ENCODE measurements at places on chromosomes 2 and 18. TPM values are rescaled to one million over a fixed set of nuclear protein-coding genes. Genes with fewer than 3 reads are reported as not detected.

- no peak for DNase-seq
- no peaks in the 10 kb centered on the region for H3K36me3 ChIP-seq
These were observed 22.9 kb upstream of the NCKAP5 start for GRCh38 chr2:133591164-133591563.

GRCh38 chr18:59961070-59961469 is 61.3 kb downstream of the PMAIP1 start:
- no peak overlapping the region for H3K27ac ChIP-seq
- peaks cover 8% of the 10 kb centered on the region for H3K27me3 ChIP-seq
- H3K36me3 ChIP-seq, result peaks cover 5% of the 10 kb centered on the region
- H3K4me3 ChIP-seq, result no peak overlapping the region

The PTPN18 gene
- 43.1 TPM for total RNA-seq

The SCN2A gene
- total RNA-seq, result not detected

The MPP4 gene
- not detected for total RNA-seq
